ENCODE measurements at places on chromosomes 13 and 19.

DNA sequence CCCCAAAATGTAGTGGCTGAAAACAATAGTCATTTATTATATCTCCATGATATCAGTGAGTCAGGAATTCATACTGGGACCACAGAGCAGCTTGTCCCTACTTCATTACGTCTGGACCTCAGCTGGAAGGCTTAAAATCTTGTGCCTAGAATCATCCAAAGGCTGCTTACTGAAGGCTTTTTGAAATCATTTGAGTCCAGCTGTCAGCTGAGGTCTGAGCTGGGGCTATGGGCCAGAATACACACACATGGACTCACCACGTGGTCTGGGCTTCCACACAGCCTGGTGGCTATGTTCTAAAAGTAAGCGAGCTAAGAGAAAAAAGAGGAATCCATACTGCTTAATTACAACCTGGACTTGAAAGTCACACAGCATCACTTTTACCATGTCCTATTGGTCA, 209.2 kb downstream of the KCTD12 start:
- no peak for DNase-seq

DNA sequence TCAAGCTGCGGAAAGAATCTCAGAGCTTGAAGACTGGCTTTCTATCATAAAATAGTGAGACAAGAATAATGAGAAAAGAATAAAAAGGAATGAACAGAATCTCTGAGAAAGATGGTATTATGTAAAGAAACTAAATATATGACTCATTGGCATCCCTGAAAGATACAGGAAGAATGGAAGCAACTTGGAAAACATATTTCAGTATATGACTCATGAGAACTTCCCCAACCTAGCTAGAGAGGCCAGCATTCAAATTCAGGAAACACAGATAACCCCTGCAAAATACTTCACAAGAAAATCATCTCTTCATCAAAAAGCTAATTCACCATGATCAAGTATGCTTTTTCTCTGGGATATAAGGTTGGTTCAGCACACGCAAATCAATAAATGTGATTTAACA, 2318.0 kb downstream of the PCDH9 start:
- DNase-seq, result no peak

DNA sequence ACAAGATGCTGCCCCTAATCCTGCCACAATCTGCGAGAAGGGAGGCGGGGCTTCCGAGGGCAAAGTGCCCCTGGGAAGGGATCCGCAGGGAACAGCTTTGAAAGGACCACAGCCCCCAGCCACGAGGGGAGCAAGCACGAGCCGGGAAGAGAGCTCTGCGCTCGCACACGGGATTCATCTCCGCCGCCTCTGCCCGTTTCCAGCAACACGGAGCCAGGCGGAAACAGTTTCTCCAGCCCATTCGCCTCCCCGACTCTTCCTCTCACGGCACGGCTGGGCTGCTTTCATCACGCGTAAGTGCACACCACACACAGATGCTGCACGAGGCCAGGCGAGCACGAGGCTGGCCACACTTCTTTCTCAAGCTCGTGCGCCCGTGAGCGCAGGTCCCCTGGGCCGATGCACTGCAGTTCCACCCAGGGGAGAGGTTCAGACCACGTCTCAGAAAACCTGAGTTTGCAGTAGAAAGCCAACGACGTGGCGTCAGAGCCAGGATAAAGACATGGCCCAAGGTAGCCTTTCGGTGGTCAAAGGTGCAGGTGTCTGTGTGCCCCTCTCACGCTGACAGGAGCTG, 33.6 kb downstream of the NAXD start:
- DNase-seq, result no peak

DNA sequence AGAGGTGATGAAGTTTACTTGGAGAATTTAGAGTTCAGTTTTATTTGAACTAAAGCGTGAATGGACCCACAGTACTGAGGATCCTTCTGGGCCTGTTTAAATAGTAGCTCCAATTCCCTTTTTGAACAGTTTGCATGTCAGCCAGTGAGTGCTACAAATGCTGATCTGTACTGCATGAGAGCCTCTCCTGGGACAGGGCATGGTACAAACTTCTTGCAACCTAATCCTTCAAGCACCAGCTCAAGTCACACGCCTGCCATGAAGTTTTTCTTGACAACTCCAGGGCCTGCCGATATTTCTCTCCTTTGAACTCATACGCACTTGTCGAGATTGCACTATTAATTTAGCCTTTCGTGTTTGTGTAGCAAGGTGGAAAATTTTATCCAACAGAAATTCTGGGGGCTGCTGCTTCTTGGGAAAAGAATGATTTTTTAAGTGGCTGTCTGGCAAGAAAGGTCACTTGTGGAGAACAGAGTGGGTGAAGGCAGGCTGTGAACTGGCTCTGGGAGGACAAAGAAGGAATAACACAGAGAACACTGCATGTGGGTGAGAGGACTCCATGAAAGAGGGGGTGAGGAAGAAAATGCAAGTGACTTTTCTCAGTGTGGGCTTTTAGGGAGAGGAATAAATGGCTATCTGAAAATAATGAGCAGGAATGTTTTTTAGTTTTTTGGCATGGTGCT, 192.5 kb downstream of the NDFIP2 start:
- no peak for DNase-seq

- DNase-seq, result no peak
These were observed 69.4 kb downstream of the TEX29 start for GRCh38 chr13:111389621-111390521.

GRCh38 chr13:40178130-40178529, 488.3 kb downstream of the FOXO1 start:
- no peak for DNase-seq

DNA sequence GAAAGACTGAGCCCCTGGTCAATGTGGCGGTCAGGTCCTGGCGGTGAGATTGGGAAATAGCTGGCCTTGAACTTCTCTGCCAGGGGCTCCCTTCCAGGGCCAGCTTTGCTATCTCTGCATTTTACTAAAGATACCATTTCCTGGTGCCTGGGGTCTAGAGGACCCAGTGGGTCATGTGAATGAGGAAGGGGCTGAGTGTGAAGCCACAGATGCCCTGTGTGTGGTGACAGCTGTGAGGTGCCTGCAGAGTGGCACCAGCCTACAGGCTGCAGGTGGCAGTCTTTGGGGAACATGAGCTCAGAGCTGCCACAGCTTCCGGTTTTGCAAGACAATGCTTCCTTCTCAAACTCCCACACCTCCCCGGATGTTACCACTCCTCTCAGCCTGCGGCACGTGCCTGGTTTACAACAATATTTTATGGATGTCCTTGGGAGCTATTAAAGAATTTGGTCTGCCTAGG, 5.2 kb upstream of the MLNR start:
- peak; percentile 95 for DNase-seq

GRCh38 chr19:2983351-2984214, 6.2 kb downstream of the TLE6 start:
- no peak for DNase-seq

- DNase-seq, result no peak
These were observed 850 bp downstream of the DYRK1B start for GRCh38 chr19:39833160-39833463.

DNA sequence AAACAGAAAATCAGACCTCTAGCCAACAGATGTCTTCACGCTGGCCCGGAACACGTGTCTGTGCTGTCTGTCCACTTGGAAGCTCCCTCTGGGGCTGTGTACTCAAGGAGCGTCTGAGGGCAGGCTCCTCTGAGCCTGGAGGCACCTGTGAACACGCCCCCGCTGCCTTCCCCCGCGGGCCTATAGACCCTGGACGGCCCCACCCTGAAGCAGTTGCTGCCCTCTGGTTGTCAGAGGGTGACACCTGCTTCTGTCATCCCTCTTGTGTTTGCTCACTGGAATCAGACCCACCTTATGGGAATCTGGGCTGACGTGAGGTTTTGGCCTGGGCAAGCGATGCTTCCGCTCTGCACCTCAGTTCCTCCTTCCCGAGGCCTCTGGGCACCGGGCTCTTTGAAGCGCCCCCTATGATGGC, 19.2 kb downstream of the EPN1 start:
- no peak for DNase-seq
